Vagina (tissue), 2 donors: ENCODE measurements at places on chromosomes 3 and 15.

- H3K4me1 ChIP-seq = no peaks in the 10 kb centered on the region
- H3K27me3 ChIP-seq = no peaks in the 10 kb centered on the region
- no peak for DNase-seq
- no peak overlapping the region for H3K27ac ChIP-seq
- no peaks in the 10 kb centered on the region for H3K36me3 ChIP-seq
Measured at GRCh38 chr3:74844428-74844827, 230.0 kb upstream of the CNTN3 start.

- peak; percentile 89 for DNase-seq
- H3K27ac ChIP-seq = no peak overlapping the region
- no peaks in the 10 kb centered on the region for H3K27me3 ChIP-seq
- no peak overlapping the region for H3K4me3 ChIP-seq
- H3K4me1 ChIP-seq = peaks cover 7% of the 10 kb centered on the region
- H3K36me3 ChIP-seq = no peaks in the 10 kb centered on the region
Measured at GRCh38 chr15:58545307-58546065, 113.7 kb downstream of the LIPC start.

DNA sequence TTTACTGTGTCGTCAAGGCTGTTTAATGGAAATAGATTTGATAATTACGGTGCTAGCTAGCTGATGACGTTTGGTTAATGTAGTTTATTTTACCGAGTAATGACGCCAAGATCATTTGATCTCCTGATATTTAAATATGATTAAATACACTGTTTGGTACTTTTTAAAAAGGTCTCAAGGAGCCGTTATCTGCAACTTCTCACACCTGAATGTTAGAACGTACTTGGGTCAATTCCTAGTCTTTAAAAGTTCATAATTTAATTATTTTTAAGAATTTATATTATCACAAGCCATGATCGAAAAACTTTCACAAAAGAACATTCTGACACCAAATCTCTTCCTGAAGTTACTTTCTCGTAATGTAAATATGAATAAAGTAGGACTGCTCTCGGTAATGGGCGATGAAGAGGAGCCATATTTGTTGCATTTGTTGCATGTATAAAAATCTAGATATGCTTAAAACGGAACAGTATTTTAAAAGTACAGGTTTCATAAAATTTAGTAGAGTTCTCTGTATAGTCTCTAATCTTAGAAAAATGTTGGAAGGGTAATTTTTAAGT lies 16.2 kb upstream of the CHD2 start:
- H3K27ac ChIP-seq = peak overlapping the region; percentile 100
- H3K4me1 ChIP-seq = peaks cover 47% of the 10 kb centered on the region
- peaks cover 7% of the 10 kb centered on the region for H3K36me3 ChIP-seq
- peak overlapping the region; percentile 95 for H3K4me3 ChIP-seq
- H3K27me3 ChIP-seq = no peaks in the 10 kb centered on the region

GRCh38 chr15:67201136-67201535 lies 53.3 kb downstream of the AAGAB start:
- H3K4me1 ChIP-seq = peaks cover 19% of the 10 kb centered on the region
- no peak overlapping the region for H3K27ac ChIP-seq
- H3K27me3 ChIP-seq = no peaks in the 10 kb centered on the region
- H3K4me3 ChIP-seq = no peak overlapping the region
- no peak for DNase-seq
- H3K36me3 ChIP-seq = peaks cover 34% of the 10 kb centered on the region

DNA sequence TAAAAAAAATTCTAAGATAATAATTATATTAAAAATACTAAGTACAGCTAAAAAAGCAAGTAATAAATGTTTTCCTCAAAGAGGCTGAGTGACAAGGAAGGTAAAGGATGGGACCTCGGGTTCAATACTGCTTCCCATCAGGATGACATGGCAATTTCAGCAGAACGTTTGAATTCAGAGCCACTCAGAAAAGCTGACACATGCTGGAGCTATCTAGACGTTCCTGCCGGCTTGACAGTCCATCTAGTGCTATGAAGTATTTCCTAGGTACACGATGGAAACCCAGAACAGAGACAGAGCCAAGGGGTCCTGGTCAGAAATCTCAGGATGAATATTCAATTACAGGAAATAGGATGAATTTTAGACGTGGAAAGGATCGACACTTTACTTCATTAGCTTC lies 361.8 kb downstream of the FGF12 start:
- no peak for DNase-seq
- H3K4me3 ChIP-seq = no peak overlapping the region
- H3K36me3 ChIP-seq = no peaks in the 10 kb centered on the region
- H3K27me3 ChIP-seq = no peaks in the 10 kb centered on the region

DNA sequence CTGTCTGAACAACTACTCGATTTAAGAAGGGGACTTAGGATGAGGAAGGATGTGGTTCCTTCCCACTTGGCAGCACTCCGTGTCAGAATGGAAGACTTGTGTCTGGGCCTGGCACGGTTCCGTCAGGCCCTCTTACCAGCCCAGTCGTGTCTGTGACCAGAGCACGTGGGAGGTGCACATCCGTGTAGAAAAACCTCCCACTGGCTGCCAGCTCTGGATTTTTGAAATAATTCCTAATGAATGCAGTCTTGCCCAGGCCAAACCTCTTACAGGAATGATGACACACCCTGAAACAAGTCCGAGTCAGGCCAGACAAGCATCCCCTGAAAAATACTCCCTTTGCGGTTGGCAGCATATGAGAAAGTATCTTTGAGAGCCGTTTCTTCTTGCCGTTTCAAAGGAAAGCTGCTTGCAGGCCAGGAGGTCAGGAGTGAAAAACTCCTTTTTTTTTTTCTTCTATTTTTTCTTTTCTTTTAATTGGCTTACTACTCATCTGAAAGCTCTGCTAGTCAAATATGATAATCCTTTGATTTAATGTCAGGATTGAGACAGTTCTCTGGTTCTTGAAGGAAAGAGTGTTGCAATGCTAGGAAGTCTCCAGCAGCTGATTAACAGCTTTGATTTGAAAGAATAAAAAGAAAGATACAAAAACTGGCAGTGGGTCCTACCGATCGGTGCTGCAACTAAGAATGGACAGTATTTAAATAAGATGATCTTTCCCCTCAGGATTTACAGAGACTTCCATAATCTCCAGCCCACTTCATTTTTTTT lies 19.8 kb downstream of the IL1RAP start:
- H3K27me3 ChIP-seq = no peaks in the 10 kb centered on the region
- H3K4me3 ChIP-seq = no peak overlapping the region
- H3K4me1 ChIP-seq = peaks cover 54% of the 10 kb centered on the region
- peak; percentile 93 for DNase-seq

DNA sequence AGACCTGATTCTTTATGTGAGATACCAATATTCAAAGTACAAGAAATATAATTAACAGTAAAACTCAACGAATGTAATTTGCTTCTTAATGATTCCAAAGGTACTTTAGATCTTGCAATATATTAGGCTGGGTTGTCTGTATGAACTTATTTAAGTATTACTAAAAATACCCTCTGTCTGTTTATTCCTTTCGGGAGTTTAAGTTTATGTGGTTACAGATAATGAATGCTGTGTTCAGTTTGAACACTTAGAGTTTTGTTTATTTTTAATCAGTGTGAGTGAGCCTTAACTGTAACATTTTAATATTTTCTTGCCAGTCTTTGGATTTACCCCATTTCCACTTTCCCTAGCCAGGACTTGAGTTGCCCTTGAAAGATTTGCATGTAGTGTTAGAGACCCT lies 3.5 kb downstream of the PDE8A start:
- H3K27ac ChIP-seq = no peak overlapping the region
- peaks cover 58% of the 10 kb centered on the region for H3K4me1 ChIP-seq
- DNase-seq = no peak
- H3K36me3 ChIP-seq = no peaks in the 10 kb centered on the region

- peaks cover 11% of the 10 kb centered on the region for H3K36me3 ChIP-seq
- DNase-seq = no peak
- no peaks in the 10 kb centered on the region for H3K27me3 ChIP-seq
- no peak overlapping the region for H3K4me3 ChIP-seq
- H3K4me1 ChIP-seq = no peaks in the 10 kb centered on the region
Measured at GRCh38 chr15:83163032-83163431, 44.6 kb downstream of the HDGFL3 start.

DNA sequence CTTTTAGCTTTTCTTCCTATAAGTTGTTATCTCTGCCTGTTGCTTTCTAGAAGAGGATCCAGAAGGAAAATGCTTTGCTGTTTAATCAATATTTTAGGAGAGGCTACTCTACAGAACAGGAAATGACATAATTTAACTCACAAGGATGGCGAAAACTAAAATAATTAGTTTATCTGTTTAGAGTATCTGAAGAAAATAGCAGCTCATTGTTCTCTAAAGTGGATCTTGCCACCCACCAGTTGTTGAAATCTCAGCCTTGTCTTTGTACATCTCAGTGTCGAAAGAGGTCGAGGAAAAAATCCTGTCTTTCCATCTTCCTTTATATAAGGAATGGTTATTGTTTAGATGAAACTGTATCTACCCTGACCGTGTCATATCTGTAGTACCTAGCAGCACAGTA lies 126.6 kb downstream of the ZNF609 start:
- H3K4me3 ChIP-seq = no peak overlapping the region
- no peaks in the 10 kb centered on the region for H3K27me3 ChIP-seq
- H3K4me1 ChIP-seq = peaks cover 51% of the 10 kb centered on the region
- H3K36me3 ChIP-seq = no peaks in the 10 kb centered on the region
- no peak for DNase-seq

- H3K36me3 ChIP-seq = no peaks in the 10 kb centered on the region
- H3K4me1 ChIP-seq = no peaks in the 10 kb centered on the region
- H3K4me3 ChIP-seq = no peak overlapping the region
- no peak overlapping the region for H3K27ac ChIP-seq
- H3K27me3 ChIP-seq = no peaks in the 10 kb centered on the region
- no peak for DNase-seq
Measured at GRCh38 chr3:87733671-87734367, 325.0 kb downstream of the CGGBP1 start.
